ENCODE measurements at places on chromosomes 13 and 19.

DNA sequence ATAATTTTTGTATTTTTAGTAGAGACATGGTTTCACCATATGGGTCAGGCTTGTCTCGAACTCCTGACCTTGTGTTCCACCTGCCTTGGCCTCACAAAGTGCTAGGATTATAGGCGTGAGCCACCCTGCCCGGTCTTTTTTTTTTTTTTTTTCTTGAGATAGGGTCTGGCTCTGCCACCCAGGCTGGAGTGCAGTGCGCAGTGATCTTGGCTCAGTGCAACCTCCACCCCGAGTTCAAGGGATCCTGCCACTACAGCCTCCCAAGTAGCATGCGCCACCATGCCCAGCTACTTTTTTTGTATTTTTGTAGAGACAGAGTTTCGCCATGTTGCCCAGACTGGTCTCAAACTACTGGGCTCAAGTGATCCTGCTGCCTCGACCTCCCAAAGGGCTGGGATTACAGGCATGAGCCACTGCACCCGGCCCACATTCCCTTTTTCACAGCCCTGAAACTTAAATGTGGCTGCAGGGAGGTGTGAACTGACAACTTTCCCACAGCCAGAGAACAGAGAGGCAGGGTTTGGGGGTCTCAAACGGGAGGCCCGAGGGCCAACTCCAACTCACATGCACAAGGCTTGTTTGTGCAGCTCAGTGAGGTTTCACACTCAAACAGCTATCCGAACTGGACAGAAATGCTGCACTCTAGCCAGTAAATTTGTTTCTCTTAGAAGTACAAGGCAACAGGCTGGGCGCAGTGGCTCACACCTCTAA is 4.4 kb upstream of the S1PR5 start:
- DNase-seq = no peak

DNA sequence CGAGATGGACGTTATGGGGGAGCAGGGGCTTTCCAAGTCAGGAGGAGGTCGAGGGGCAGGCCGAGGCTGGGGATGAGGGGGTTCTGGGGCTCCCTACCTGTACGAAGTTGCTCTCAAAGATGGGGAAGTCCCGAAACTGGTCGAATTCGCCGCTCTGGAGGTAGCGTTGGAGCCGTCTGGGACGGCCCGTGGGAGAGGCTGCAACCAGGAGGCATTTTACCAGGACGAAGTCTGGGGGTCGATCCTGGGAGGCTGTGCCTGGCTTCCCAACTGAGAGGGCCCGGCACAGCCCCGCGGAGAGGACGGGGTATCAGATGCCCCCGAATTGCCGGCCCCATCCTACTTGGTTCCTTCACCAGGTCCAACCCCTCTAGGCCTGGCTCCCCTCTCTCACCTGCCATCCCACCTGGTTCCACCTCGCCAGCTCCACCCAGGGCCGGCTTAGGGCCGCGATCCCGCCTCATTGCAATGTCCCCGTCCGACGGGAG is 527 bp upstream of the EMC10 start:
- DNase-seq = no peak

- DNase-seq = no peak
Observed at GRCh38 chr13:64417581-64417980, 2812.6 kb downstream of the PCDH9 start.

GRCh38 chr13:30908416-30908980 is 2.4 kb downstream of the MEDAG start:
- DNase-seq = no peak

DNA sequence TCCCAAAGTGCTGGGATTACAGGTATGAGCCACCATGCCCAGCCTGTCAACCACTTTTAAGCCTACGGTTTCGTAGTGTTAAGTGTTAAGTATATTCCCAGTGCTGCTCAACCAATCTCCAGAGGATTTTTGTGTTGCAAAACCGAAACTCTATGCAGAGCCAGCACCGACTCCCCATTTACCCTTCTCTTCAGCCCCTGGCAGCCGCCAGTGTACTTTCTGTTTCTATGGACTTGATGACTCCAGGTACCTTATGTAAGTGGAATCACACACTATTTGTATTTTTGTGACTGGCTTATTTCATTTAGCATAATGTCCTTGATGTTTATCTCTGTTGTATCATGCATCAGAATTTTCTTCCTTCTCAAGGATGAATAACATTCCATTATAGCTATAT is 1.1 kb downstream of the SULT2A1 start:
- no peak for DNase-seq

DNA sequence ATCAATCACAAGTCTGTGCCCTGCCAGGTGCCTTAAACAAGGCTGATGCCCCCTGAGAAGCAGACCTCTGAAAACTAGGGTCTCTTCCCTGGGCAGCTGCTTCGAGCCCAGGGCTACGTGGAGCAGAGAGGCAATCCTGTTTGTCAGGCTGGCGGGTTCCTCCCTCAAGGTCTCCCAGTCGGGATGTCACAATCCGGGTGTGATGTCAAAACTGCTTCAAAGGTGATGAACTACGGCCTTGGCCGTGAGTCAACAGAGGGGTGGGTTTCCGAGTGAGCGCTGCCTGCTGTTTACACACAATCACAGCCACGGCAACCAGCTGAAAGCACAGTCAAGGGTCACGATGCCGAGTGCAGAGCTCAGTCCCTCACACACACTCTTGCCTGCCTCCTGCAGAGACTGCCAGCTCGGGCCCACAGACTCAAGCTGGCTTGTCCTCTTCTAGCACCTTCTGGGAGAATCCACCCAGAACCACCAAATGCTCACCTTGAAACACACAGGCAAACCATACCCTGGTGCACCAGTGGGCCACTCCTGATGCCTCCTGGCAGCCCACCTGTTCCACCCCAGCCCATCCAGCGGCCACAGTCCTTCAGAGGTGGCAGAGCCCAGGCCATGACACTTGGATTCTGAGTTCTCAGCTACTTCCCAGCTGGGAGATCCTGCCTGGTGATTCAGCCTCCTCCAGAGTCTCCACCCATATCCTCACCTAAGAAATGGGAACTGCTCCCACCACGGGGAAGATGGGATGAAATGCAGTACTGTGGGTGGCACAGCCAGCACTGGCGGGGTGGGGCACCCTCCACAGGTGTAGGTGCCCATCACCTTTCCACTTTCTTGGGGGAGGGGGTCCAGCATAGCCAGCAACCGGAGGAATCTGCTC is 6.8 kb downstream of the ELL start:
- DNase-seq = no peak

All from stimulated activated CD8-positive, alpha-beta memory T cell treated with anti-CD3 and anti-CD28 coated beads, Interleukin-2, amount 100 ng/mL, for 1 hour (primary cell).